Cerebellar nuclear complex (tissue), 1 donor: ENCODE measurements at places on chromosomes 3 and 15.

DNA sequence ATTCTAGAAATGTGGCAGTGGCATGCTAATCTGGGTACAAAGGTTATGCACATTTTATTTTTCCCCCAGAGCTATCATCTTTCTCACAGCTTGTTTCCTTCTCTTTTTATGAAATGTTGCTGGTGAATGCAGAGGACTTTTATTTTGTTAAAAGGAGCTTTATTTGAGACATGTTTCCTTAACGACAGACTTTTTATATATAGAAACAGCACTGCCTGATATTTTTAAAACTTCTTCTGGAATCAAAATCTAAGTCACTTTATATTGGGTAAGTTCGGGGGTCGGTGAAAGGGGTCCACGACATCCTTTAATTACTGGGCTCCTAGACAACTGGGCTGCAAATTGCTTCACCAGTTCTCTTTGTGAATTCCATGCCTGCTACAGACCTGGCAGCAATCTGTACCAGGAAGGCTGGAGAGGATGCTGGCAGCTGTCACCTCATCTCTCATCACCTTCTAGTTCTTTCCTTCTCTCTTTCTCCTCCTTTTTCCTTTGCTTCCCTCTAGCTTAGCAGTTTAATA is 464.7 kb downstream of the PDCD6IP start:
- no peak for DNase-seq

GRCh38 chr3:125605756-125606155 is 10.5 kb upstream of the OSBPL11 start:
- no peak for DNase-seq

GRCh38 chr3:56137415-56137814 is 330.9 kb downstream of the ERC2 start:
- no peak for DNase-seq

DNA sequence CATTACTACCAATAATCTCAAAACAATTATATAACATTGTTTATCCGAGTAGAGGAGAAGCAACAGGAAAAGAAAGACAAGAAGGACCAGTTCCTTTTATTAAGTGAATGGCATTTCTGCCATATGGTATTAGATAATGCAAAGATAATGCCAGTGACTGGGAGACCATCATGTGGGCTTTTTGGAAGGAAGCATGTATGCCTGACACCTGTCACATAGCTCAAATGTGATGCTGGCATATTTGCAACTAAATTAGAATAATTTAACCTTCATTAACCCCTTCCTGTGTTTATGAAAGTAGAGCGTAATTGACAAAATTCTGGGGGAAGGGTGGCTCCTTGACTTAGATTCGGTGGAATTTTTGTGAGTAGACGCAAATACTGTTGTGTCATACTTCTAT is 733.0 kb downstream of the TUSC7 start:
- DNase-seq = no peak

DNA sequence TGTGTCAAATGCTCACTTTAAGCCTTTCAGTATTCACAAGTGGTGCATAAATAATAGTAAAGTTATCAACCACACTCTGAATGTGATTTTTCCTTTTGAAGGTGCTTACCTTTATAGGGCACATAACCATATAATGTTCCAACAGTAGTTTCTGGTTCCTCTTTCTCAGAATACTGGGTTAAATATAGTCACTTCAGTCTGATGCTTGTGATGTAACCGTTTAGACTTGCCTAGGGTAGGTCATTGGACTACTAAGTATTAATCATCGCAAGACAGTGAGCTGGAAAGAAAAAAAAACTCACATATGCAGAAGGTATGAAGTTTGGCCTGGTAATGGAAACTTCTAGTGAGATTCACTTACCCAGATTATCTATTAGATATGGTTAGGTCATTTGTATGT is 1.9 kb downstream of the KBTBD8 start:
- no peak for DNase-seq

GRCh38 chr3:35241236-35241635 is 398.1 kb upstream of the ARPP21 start:
- DNase-seq = no peak

DNA sequence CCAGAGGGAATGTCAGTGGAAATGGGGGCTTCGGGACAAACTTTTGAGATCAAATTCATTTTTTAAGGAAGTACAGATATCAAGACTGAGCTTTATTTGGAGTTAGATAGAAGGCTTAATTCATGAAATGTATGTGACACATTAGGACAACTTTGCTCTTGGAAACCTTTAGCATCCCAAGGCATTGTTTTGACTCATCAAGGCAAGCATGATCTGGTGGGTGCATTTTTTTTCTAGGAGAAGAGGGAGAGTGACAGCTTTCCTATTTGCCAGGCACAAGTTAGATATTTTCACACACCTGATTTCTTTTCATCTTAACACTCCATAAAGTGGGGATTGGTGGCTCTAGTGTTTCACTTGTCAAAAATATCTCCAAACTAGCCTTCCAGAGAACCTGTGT is 61.5 kb upstream of the RPL35A start:
- no peak for DNase-seq

DNA sequence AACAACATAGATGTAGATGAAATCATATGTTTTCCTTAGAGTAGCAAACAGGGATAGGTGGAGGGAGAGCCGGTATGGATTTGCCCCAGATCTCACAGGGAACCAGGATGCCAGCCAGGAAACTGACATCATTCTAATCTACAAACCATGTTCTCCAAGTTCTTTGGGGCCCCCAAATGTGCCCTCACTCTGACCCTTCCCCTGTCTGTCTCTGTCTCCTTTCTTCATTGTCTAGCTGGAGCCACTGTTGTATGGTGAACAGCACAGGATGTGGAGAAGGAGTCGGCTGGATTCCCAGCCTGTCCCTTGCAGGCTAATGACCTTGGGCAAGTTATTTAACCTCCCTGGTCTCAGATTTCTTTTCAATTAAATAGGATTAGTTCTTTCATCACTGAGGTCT is 962 bp downstream of the ATP13A5 start:
- DNase-seq = no peak

DNA sequence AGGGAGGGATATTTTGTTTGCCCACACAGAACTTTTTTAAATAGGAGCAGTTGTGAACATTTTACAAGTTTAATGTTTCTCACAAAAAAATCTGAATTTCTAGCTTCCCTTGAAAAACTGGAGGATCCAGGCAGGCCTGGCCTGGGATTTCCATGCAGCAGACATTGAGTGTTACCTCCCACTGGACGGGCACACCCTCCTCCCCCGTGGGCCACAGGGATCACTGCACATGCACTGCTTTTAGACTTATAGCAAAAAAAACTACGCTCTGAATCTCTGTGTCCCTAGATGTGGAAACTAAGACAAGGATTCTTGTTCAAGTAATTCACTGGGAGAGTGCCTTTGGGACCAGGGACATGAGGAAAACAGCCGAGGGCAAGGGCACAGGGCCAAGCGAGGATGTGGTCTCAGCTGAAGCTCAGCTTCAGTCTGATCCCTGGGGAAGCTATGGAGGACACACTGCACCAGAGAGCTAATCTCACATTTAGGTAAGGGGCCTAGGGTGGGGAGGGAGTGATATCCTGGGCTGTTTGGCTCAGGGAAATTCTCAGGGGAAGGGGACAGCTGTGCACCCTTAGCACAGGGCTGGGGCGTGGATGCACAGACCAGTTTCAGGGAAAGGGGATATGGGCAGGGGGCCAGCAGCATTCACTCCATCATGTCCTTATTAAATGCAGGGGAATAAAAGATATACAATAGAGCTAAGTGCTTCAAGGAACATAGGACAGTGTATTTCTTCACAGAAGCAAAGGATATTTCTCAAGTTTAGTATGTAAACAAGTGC is 46.0 kb downstream of the FSIP1 start:
- no peak for DNase-seq

- DNase-seq = no peak
Measured at GRCh38 chr3:46578973-46579755, 13.1 kb upstream of the LRRC2 start.

GRCh38 chr3:180294282-180295027 is 257.7 kb upstream of the PEX5L start:
- no peak for DNase-seq

DNA sequence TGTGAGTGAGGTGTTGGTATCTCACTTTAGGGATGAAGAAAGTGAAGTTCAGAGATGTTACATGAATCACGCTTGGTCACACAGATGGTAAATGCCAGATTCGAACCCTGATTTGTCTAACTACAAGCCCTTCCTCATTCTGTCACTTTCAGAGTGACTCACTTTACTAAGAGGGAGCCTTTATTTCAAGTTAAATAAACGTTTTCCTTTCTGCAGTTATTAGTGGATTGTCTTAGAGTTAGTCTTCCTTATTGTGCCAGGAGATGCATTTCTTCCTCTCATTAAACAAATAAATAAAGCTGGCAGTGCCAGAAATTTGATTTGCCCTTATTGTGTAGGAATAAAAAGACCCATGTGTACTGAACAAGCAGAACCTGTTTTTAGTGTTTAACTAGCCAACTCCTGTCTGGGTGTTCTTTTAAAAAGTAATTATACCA is 162.5 kb downstream of the AKAP13 start:
- DNase-seq = no peak

DNA sequence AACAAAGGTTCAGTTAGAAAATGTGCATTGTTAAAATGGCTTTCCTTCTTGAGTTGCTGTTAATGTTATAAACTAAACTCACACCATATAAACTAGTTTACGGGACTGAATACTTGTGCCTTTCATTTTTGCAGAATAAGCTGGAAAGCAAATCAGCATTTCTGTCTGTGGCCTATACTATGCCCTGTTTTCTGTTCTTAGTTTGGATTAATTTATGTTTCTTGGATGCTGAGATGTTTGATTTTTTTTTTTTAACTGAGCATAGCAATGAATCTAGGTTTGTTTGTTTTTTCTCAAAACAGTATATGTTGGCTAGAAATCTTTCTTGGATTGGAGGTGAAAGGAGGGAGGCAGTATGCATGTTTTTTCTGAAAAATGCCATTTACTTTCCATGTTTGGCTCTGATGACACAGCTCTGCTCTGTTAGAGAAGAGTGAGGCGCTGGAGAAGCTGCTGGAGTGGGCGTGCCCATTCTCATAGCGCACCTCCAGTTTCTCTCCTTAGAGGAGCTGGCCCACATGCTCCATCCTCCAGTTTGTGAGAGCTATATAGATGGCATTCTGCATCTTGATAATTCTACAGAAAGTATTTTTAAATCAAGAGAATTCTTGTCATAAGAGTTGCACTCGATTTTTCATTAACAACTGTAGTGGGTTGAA is 423.6 kb upstream of the TPM1 start:
- no peak for DNase-seq

- DNase-seq = peak; percentile 48
Measured at GRCh38 chr3:134854254-134854653, 59.2 kb downstream of the EPHB1 start.

DNA sequence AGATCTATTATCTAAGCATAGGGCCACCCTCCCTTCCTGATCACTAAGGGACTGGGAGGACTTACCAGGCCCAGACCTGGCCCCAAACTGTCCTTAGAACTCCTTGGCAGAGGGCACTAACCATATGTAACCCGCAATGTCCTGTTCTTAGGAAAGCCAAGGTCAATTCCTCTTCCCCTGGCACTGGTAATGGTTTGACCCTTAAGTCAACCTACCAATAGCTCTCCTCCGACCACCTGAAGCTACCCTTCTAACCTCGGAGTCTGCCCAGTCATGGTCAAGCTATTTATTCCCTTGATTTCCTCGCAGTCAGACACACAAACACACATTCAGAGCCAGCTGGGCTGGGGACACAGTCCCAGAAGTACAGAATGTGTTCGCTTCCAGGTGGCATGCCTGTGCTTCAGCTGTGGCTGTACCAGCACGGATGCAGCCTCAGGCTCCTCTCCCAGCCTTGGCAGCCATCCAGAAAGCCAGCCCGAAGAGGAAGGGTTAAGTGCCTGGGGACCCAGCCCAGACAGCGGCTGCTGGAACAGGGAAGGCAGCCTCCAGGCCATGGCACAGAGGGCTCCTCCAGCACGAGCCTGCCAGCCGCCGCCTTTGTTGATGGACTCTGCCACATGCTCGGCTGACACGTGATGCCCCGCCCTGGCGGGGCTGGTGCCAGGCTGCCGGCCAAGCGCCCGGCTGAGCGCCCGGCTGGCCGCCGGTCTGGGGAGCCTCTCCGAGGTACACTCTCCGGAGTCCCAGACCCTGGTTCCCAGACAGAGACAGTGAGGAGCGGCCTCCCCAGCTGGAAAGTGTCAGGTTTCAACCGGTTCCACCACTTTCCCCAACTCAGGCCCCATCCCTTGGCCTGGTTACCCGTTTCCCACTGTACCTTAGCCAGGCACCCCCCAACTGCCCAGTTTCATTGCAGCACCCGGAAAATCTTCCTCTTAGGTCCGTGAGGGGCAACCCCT is 5.5 kb downstream of the BMF start:
- peak; percentile 27 for DNase-seq

GRCh38 chr3:4894891-4895530 is 84.2 kb upstream of the BHLHE40 start:
- DNase-seq = no peak

GRCh38 chr15:66670762-66671580 is 31.1 kb upstream of the SMAD6 start:
- no peak for DNase-seq

DNA sequence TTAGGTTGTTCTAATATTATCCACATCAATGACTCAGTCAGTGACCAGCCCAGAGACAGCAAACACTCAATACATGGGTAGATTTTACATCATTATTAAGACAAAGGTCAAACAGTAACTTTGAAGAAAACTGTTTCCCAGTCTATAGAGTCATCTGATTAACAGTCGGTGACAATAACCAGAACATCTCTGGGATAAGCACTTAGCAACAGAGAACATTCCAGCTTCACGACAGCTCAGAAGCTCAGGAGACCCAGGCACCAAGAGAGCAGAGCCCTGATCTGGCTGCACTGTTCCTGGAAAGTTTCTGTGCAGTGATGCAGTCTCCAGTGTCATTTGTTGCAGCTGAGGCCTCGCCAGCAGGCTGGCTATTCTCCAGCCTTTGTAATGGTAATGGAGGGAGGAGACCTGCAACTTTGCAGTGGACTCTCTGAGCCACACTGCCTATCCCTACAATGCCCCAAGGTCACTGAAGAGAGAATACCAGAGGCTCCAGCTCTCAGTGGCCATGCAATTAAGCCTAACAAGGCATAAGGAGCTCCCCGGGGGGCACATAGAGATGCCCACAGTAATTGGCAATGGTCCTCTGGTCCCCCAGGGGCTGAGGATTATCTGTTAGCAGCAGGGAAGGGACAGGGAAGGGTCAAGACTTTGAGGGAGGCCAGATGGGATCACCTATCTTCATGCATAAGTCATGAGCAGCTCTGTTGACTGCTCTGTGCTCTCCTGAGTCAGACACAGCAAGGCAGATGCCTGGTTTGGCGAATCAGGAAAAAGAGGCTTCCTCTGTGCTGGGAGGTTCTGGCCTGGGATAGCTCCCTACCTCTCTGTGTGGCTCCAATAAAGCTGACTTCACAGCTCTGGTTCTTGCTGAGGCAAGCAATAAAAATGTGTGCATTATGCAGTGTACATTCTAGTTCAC is 163.6 kb downstream of the CTNNB1 start:
- no peak for DNase-seq

DNA sequence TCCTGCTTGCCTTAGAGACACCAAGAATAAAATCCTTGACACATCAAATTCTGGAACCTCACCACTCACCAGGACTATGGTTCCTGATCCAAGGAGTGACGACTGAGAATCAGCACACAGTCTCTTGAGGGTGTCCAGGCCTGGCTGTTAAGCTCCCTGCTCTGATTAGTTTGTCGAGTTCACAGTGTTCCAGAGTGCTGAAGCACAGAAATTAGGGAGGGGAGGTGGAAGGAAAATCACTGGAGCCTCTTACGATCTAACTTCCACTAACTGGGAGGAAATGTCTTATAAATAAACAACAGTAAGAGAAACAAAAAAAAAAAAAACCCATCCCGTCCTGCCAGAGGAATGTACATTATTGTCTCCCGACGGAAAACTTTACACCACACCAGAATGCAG is 330.2 kb downstream of the TIGIT start:
- no peak for DNase-seq
